Chondrocyte (in vitro differentiated cells): ENCODE measurements at places on chromosomes 4 and X.

DNA sequence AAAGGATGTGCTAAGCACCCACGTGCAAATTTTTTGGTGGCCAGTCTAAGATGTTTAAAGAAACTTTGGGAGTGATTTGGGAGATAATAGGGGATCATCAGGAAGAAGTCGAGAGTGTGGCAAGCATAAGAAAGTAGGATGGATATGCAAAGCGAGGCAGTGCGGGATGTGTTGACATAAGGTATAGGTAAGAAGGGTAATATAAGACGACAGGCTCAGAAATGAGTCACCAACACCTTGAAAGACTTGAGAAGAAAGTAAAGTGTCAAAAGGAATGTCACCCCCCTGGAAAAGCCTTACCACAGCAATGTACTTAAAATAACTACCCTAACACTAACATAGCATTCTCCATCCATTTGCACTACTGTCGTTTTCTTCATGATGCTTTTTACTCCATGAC, 69.8 kb upstream of the BMP2K start:
- DNase-seq: no peak

DNA sequence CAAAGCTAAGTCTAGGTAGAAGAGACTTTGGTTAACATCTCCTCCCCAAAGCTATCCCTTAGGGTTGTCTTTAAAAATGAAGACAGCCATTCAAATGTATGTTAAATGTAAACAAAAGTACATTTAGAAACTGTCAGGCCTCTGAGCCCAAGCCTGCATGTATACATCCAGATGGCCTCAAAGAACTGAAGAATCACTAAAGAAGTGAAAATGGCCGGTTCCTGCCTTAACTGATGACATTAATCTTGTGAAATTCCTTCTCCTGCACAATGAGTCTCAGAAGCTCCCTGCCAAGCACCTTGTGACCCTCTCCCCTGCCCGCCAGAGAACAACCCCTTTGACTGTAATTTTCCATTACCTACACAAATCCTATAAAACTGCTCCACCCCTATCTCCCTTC, 377.9 kb downstream of the FAM133A start:
- DNase-seq: no peak

- DNase-seq: no peak
Observed at GRCh38 chr4:157992948-157993839, 179.6 kb downstream of the GASK1B start.

DNA sequence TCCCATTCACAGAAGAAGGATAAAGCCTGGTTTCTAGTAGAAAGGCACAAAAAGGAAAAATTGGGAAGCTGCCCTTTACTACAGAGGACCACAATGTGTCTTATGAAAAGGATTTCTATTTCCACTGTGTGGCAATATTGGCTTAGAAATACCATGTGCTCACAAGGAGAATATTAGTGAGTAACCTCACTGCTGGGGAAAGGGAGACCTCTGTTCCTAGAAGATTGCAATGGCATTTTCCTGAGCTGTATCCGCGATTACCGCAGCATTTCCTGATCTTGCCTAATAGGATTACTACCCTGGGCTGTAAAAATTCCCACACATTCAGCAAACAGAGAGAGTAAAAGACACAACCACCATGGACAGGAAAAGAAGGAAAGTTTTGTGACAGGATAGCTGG, 308.8 kb upstream of the TECRL start:
- DNase-seq: no peak

GRCh38 chrX:64894454-64895038, 81.7 kb downstream of the ZC4H2 start:
- no peak for DNase-seq

DNA sequence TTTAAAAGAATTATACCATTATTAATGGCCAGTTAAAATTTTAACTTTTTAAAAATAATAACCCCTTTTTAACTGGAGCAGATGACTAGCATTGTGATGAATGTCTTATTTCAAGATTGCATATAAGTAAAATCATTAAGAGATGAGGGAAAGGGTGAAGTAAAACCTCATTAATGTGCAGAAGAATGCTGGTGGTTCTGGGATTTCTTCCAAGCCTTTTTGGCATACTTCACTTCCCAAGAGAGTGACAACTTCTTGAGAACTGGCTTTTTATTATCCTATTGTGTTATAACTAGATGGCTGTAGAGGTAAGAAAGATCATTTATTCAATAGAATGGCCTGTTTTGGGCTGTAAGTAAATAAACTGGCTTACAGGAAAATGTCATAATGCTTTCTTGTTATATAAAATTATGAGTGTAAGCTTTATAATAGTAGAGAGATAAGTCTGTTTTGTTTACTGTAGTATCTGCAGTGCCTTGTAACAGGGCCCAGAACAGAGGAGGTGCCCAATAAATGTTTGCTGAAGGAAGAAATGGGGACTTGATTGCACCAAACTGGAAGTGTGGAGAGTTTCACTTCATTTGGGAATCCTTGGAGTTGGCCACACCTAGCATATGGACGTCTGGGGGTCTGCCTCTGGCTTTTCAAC, 242.9 kb upstream of the PITX2 start:
- DNase-seq: no peak

DNA sequence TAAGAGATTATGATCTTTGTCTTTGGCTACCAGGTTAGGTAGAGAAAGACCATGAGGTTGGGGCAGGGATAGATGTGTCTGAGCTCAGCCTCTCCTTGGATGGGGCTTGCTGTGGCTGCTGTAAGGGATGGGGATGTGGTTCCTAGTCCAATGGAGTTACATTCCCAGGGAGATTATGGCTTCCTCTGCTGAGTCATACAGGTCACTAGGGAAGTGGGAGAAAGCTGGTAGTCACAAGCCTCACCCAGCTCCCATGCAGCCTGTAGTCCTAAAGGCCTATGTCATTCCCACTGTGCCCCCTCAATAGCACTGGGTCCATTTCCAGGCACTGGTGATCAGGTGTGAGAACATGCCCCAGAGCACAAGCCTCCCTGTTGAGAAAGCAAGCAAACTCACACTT, 70.6 kb upstream of the CENPE start:
- no peak for DNase-seq

GRCh38 chr4:141637565-141637964, 1.2 kb downstream of the IL15 start:
- DNase-seq: no peak

DNA sequence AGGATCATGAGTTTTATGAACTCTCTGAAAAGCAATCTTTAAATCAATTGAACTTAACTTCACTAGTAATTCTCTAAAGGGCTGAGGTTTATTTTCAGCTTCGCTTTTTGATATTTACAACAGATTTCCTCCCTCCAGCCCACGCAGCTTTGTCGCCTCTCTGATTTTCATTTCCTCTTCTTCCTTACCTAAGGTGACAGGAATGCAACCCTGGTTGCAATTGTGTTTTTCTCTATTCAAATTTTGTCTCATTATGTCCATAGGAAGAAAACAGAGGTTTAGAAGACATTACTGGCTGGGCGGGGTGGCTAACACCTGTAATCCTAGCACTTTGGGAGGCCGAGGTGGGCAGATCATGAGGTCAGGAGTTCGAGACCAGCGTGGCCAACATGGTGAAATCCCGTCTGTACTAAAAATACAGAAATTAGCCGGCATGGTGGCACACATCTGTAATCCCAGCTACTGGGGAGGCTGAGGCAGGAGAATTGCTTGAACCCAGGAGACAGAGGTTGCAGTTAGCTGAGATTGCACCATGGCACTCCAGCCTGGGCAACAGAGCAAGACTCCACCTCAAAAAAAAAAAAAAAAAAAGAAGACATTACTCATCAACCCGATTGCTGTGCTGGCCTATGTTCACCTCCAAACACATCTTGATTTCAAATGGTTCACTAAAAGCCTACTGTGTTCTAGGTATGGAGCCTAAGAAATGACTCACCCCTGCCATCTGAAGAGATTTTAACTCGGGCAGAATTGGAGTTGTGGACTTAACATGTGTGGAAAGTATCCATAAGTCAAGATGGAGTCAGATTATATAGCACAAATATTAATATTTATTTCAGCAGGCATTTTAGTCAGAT, 36.8 kb downstream of the VSIG4 start:
- DNase-seq: no peak

GRCh38 chr4:140854168-140854567, 98.0 kb upstream of the TBC1D9 start:
- DNase-seq: no peak

DNA sequence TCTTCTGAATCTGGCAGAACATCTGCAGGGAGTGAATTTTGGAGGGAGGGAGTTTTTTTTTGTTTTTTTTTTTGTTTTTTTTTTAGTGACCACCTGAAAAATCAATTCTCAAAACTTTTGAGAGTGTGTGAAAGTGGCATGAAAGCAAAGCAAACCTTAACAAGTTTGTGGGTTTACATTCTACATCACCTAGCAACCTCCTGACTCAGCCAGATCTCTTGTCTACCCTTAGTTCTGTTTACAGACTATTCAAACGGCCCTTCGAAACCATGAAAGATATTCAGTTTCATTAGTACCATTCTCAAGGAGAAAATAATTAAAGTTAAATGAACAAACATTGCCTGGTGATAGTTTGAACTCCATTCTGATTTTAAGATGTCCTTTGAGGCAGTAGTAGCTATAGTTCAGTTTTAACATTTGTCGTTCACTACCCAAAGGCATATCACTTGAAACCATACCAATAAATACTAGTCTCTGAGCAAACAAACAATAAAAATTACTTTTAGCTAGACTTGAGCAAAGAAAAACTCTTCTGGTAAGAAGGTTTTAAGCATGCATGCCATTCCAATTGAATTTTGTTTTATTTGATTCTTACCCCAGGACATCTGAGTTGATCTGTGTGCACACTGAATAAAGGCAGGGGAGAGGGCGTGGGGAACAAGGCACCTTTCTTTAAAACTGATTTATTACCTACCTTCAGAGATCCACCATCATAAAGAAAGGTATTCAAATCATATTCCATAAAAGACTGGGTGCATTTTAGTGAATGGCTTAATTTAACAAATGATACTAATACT, 137.7 kb downstream of the ARX start:
- DNase-seq: no peak
